ENCODE measurements at places on chromosomes 12 and 14.

DNA sequence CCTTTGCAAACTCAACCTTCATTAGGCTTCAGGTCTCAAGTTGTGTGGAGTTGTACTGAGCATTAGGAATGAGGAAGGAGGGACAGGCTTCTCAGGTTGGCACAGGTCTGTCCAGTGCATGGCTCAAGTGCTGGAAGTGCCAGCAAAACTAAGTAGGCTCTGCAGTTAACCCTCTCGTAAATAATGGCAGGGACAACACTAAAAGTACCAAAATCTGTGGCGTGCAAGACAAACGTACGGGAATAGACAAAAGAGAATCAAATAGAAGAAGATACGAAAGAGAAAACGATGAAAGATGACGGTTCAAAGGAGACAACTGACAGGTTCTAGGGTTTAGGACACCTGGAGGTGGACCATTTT lies 612 bp downstream of the TRAPPC6B start:
- no peak for DNase-seq

DNA sequence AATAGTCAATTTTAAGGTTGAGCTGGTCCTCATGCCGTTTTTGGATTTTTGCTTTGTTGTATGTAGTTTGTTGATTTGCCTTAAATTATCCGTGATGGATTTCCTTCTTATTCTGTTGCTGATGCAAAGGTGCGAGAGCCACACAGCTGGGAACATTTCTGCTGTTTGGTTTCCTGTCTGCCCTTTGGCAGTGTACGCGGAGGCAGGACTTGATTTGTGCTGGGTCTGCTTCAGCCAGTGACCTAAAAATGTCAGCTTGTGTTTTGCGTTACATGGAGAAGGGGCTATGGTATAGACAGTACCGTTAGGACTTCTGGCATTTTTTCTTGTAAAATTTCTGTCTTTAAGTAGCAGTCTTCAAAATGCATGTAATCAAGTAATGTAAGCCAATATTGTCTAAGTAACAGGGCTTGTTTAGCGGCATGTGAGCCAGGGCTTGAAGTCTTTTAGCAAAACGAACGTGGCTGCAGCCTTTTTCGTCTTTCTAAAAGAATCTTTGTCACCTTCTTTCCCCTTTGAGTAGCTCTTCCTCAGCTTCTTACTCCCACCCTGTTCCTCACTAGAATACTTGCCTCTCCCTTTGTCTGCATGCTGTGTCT lies 18.2 kb upstream of the RD3L start:
- DNase-seq: no peak

GRCh38 chr12:120132054-120132836 lies 15.7 kb upstream of the RAB35 start:
- no peak for DNase-seq

GRCh38 chr12:64522807-64523206 lies 70.9 kb downstream of the TBK1 start:
- no peak for DNase-seq

- DNase-seq: no peak
These were observed 37.0 kb downstream of the LIMA1 start for GRCh38 chr12:50246197-50246865.

- DNase-seq: peak; percentile 14
These were observed 6.2 kb upstream of the PLEKHH1 start for GRCh38 chr14:67526676-67527459.

DNA sequence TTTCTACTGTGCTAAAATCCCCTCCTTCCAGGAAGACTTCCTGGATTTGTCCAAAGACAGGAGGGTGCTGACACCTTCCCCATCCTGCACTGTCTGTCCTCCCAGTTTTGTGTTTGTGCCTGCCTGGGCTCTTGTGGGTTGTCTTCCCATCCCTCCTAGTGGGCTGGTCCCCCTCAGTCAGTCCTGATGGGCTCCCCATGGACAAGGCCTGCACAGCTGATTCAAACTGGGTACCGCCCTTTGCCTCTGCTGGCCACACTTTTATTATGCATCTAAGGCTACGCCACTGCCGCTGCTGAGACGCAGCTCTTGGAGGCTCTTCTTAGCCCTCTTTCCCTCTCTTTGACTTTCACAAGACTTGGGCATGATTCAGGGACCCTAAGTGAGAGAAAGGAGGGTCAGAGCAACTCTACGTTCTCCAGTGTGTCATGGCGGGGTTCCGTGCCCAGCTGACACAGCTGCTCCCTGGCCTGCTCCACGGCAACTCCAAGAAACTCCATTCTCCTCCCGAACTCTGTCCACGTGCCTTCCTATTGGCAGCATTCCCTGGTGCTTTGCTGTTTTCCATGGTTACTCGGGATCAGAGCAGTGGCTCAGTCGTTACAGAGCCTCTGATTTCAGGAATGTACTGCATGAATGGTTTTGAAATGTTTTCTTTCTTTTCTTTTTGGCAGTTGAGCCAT lies 3.8 kb upstream of the KRT85 start:
- DNase-seq: no peak

DNA sequence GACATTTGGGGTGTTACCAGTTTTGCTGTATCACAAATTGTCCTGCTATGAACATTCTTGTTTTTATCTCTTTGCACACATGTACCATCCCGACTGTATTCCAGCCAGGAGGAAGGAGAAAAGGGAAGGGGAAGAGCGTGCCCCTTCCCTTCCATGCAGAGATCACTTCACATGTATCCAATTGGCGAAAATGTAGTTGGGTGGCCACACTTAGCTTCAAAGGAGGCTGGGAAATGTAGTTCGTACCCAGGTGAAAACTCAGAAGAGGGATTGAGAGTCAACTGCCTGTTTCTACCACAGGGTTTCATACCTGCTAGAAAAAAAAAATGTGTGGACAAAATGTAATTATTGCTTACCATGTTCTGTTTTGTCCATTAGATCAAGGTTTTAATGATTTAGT lies 189.1 kb upstream of the PELI2 start:
- DNase-seq: no peak

DNA sequence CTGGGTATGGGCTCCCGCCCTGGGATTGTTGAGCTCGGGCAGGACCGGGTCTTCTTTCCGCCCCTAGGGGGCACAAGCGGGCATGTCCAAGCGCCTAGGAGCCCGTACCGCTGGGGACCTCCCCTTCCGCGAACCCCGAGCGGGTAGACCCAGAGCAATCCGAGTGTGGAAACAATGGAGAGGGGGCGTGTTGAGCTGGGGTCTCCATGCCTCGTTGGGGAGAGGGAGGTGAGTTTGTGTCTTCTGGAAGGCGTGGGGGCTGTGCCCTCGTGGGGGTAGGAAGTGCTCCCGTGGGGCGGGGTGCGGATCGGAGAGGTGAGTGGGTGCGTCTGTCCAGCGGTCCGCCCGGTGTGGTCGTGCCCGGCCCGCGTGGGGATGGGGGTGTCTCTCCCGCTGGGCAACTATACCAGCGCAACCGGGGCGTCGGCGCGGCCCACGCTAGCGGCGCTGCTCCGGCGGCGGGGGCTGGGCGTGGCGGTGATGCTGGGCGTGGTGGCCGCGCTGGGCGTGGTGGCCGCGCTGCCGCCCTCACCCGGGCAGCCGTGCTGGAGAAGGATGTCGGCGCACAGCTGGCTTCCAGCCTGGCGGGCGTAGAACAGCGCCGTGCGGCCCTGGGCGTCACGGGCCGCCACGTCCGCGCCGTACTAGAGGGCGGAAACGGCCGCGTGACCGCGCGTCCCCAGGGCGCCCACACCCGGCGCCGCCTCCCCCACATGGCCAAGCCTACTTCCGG lies 12.2 kb downstream of the AGAP2 start:
- DNase-seq: peak; percentile 68

GRCh38 chr12:98814254-98814653 lies 169.2 kb downstream of the APAF1 start:
- DNase-seq: no peak

- no peak for DNase-seq
These were observed 52.1 kb downstream of the GALC start for GRCh38 chr14:87940894-87941293.

DNA sequence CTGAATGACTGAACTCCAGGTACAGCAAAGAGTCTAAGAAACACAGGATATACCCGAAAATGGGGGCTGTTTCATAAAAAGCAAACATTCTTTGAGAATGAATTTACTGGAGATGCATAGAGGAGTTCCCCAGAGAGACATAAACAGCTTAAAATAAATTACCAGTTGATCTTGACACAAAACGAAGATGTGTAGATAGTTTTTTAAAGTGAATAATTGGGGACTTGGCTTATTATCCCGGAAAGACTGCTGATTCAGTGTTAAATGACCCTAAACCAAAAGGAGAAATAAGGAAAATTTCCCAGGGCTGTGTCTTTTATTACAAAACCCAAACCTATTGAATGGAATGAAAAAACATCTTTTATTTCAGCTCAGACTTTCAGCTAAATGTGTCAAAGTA lies 1052.8 kb upstream of the TMEM132C start:
- no peak for DNase-seq

- no peak for DNase-seq
These were observed 86.0 kb downstream of the SCFD1 start for GRCh38 chr14:30708157-30708556.

- DNase-seq: no peak
These were observed 5.3 kb downstream of the BAG5 start for GRCh38 chr14:103556946-103557758.

DNA sequence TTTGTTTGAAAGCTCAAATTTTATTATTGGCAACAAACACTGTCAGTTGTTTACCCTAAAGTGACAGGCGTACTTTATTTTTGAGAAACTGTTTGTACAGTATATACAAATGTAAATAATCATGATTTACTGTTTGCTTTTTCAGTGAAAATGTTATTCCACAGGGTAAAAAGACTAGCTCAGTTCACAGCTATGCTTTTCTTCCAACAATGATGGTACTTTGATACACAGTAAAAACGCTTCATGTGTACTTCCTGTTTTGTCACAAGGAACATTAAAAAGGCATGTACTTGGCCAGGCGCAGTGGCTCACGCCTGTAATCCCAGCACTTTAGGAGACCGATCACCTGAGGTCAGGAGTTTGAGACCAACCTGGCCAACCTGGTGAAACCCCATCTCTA lies 53.7 kb downstream of the MON2 start:
- no peak for DNase-seq

DNA sequence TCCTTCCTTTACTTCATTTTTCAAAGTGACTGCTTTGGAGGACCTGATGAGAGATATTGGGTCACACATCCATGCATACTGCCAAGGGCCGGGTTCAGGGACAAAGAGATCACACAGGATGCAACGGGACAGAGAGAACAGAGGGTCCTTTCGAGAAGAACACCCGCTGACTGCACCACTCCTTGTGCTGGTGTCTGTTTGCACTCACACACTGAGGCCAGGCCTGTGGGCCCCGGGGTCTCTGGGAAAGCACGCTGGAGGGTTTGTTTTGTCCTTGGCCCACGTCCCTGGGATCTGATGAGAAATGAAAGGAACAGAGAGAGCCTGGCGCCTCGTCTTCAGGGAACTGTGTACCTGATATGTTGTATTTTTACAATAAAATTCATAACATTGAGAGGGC lies 42.2 kb downstream of the PAH start:
- DNase-seq: no peak

DNA sequence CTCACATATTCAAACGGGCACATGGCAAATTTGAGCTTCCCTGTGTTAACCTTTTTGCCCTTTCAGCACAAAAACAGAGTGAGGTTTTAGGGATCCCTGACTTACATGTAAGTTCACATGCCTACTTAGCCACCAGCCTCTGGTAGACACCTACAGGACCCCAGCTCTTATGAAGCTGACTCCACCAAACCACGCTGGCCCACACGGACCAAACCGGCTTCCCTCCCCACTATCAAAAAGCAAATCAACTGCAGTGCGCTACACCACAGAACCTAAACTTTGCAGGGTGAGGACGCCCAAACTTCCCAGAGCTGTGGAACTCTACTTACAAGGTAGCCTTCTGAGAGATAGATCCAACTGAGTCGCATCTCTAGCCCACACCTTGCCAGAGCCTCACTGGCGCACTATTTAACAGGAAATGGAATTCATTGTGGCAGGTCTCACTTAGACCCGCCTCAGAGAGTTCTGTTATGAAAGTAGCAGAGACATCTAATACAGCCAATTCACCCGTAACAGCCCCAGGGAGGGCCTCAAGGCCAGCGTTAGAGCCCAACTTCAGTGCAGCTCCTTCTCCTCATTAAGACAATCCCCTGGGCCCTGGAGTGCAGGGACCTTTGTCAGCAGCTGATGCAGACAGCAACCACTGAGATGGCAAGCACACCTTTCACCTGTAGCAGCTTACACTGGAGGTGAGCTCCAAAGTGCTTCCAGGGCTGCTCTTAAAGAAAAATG lies 49.2 kb downstream of the SH2B3 start:
- DNase-seq: no peak

- DNase-seq: no peak
These were observed 18.5 kb upstream of the CD9 start for GRCh38 chr12:6181583-6182278.

DNA sequence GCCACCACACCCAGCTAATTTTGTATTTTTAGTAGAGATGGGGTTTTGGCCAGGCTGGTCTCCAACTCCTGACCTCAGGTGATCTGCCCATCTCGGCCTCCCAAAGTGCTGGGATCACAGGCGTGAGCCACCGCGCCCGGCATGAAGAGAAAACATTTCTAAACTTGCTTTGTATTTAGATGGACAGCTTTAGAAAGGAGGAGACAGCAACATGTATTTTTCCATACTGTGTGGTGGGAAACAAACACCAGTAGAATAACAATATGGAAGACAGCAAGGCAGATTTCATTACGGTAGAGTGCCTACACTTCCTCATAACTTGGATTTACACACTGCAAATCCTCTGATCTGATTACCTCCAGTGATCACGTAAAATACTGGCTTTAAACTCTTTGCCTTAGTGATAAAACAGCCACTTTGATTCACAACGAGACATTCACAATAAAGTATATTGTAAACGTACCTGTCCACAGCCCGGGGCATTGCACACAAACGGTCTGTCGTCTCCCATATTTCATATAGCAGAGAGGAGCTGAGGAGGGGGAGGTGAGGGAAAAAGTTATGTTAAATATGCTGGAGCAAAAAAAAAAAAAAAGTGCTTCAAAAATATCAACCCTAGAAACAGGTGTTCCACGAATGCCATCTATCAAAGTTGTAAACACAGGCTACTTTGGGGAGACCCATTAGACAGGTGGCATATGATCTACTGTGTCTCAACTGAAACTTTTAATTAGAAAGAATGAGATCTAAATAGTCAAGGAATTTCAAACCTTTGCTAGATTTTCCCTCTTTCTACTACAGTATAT lies 25.5 kb downstream of the ATF7 start:
- no peak for DNase-seq

Measured in HS-5 (cell line).